ENCODE measurements at places on chromosomes 12 and 14. TPM values are rescaled to one million over a fixed set of nuclear protein-coding genes. Genes with fewer than 3 reads are reported as not detected.

DNA sequence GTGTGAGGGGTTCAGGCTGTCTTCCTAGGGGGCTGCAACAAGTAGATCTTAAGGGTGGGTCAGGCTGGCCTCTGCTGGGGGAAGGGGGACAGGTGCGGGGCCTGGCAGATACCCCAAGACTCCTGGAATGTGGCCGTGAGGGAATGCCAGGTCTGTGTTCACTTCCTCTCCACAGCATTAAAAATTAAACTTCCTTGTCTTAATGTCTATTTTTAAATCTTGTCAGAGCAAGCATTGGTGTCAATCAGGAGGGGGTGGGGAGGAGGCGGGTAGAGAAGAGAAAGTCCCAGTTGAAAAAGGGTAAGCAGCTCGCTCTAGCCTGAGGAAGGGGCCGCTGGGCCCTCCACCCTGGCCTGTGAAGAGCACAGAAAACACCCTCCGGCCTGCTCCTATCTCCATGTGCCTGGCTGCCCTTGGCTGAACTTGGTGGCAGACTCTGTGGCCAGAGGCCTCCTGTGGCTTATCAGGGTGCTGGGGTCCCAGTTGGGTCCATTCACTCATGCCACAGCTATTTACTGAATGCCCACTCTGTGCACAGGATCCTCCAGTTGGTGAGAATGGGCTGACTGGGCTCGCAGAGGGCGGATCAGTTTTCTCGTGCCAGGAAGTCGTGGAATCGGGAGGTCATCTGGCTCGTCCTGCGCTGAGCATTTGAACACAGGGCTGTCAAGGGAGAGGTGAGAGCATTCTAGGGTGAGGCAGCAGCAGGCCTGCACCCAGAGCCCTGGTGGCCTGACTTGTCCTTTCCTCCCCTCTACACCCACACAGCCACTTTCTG, 128.8 kb downstream of the TSPAN9 start:
- no peaks in the 10 kb centered on the region for H3K36me3 ChIP-seq
- no peak overlapping the region for H3K27ac ChIP-seq
- H3K27me3 ChIP-seq: peaks cover 6% of the 10 kb centered on the region
- DNase-seq: no peak

DNA sequence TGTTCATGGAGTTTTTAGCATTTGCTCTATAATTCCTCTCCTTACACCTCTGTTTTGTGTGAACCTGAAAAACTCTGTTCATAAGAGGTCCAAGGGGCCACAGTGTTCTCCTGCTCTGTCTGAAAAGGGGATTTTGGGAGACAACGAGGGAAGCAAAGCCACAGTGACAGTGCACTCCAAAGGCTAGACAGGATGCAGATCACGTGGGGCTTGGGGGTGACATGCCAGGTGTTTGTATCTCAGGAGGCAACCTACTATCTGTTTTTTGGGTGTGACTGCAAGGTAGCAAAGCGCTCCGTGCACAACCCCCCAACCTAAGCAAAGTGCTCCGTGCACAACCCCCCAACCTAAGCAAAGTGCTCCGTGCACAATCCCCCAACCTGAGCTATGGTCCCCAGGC, 5.1 kb upstream of the CHD4 start:
- no peak overlapping the region for H3K4me3 ChIP-seq
- H3K4me1 ChIP-seq: peaks cover 27% of the 10 kb centered on the region
- H3K27ac ChIP-seq: peak overlapping the region; percentile 87
- no peak for DNase-seq

DNA sequence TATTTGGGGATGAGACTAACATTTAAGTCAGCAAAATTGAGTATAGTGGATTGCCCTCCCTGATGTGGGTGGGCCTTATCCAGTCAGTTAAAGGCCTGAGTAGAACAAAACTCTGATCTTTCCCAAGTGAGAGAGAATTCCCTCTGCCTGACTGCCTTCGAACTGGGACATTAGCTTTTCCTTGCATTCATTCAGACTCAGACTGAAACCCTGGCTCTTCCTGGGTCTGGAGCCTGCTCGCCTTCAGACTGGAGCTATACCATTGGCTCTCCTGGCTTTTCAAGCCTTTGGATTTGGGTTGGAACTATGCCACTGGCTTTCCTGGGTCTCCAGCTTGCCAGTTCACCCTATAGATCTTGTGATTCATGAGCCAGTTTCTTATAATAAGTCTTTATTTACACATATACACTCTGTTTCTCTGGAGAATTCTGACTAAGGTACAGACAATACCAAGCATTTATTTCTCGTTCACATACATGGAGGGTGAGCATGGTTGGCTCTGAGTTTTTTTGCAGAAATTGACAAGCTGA, 296.5 kb downstream of the ERC1 start:
- H3K27me3 ChIP-seq: no peaks in the 10 kb centered on the region
- H3K36me3 ChIP-seq: peaks cover 9% of the 10 kb centered on the region
- H3K4me1 ChIP-seq: peaks cover 23% of the 10 kb centered on the region
- H3K27ac ChIP-seq: no peak overlapping the region
- DNase-seq: no peak

GRCh38 chr12:120094485-120094884, 22.1 kb downstream of the RAB35 start:
- no peaks in the 10 kb centered on the region for H3K4me1 ChIP-seq
- H3K27me3 ChIP-seq: no peaks in the 10 kb centered on the region
- no peak overlapping the region for H3K4me3 ChIP-seq
- H3K36me3 ChIP-seq: peaks cover 69% of the 10 kb centered on the region

DNA sequence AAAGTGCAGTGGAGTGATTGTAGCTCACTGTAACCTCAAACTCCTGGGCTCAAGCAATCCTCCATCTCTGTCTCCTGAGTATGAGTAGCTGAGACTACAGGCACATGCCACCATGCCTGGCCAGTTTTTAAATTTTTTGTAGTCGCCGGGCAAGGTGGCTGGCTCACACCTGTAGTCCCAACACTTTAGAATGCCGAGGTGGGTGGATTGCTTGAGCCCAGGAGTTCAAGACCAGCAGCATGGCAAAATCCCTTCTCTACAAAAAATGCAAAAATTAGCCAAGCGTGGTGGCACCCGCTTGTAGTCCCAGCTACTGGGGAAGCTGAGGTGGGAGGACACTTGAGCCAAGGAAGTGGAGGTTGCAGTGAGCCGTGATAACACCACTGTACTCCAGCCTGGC, 219.5 kb downstream of the KLHL28 start:
- no peak overlapping the region for H3K4me3 ChIP-seq
- no peak for DNase-seq
- no peaks in the 10 kb centered on the region for H3K36me3 ChIP-seq

DNA sequence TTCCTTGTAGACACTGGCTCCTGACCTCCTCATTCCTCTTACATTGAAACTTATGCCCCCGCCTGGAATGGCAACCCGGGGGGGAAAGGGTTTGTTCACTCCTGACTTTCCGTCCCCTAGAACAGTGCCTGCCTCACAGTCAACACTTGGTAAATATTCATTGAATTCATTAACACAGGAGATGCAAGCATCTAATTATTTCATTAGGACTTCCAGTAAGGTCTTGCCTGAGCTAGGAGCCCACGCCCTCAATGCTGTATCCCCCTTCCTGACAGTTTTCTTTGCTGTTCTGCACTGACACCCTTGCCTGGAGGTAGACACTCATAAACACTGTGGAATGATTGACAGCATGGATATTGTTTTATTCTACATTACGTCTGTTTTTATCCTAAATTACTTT, 49.3 kb upstream of the CHST11 start:
- DNase-seq: no peak
- no peaks in the 10 kb centered on the region for H3K36me3 ChIP-seq
- H3K4me1 ChIP-seq: no peaks in the 10 kb centered on the region
- H3K4me3 ChIP-seq: no peak overlapping the region
- H3K27ac ChIP-seq: no peak overlapping the region
- no peaks in the 10 kb centered on the region for H3K27me3 ChIP-seq

DNA sequence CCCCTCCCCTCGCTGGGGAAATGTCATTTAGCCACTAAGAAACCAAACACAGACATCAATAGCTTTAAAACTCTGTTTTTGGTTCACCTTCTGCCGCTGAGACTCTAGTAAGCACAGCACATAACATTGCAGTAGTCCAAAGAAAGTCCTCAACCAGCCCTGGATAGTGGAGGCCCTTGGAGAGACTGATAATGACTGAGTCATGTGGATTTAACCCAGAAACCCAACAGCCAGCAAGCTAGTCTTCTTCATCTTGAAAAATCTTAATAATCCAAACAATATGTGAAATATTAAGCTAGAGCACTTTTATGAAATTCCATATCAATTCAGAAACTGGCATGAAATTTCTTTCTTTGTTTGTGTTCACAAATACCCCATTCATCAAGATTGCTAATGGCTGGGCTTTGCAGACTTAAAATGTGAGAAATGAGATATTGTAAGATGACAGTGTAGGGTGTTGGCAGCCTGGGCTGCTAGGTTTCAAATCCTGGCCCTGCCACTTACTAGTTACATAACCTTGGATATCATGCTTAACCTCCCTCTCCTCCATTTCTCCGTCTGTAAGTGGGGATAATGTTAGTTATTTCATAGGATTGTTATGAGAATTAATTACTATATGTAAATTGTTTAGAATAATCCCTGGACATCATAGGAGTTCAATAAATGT, 40.1 kb downstream of the RERG start:
- H3K36me3 ChIP-seq: no peaks in the 10 kb centered on the region
- H3K4me1 ChIP-seq: peaks cover 5% of the 10 kb centered on the region
- no peaks in the 10 kb centered on the region for H3K27me3 ChIP-seq
- no peak for DNase-seq
- peak overlapping the region; percentile 50 for H3K27ac ChIP-seq

DNA sequence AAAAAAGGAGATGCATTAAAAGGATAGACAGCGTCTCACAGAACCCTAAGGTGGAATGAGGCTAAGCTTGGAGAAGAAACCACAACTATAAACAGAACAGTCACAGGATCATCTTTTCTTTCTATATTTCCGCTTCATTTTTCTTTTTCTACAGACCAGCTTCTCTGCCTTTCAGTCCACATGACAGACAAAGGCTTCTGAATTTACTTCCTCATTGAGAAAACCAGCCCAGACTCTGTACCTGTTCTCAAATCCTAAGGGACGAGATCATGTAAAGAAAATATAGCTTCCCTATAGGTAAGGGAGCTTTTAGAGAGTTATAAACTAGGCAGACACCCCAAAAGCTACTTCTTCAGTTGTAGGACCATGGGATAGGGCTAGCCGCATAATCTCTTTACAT, 17.4 kb downstream of the SGPP1 start:
- no peaks in the 10 kb centered on the region for H3K36me3 ChIP-seq
- DNase-seq: no peak
- H3K27ac ChIP-seq: no peak overlapping the region
- no peak overlapping the region for H3K4me3 ChIP-seq
- H3K27me3 ChIP-seq: no peaks in the 10 kb centered on the region

DNA sequence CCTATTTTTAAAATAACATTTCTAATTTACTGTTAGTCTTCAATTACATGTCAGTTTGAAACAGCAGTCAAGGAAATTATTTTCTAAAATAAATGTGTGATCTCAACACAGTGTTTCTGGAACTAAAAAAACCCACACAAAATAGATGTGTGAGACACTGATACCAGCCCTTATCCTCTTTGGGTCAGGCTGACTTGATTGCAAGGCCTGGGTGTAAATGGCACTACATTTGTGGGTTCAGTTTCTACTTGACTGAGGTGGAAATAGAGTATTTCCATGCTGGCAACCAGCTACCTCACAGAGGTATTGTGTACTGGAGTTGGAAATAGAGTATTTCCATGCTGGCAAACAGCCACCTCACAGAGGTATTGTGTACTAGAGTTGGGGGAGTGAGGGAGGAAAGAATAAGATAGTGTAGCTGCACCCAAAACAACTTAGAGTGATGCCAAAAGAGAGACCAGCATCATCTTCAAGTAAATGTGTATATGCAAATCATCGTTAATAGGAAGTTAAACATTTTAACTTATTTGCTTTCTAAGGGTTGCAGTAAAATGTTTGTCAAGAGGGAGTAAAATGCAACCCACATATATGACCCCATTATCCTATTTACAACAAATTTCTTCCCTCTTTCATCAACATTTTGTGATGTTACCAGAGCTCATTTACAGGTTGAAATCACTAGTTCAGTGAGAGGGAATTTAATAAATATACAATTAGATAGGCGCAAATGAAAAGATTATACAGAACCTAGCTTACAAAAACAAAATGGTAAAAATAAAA, 10.7 kb upstream of the LYZ start:
- H3K4me1 ChIP-seq: peaks cover 51% of the 10 kb centered on the region
- no peaks in the 10 kb centered on the region for H3K27me3 ChIP-seq
- peak overlapping the region; percentile 39 for H3K27ac ChIP-seq
- no peak for DNase-seq

GRCh38 chr12:124771462-124772288, 92.0 kb downstream of the SCARB1 start:
- H3K36me3 ChIP-seq: no peaks in the 10 kb centered on the region
- peak; percentile 89 for DNase-seq
- H3K27ac ChIP-seq: no peak overlapping the region
- peaks cover 35% of the 10 kb centered on the region for H3K4me1 ChIP-seq
- H3K27me3 ChIP-seq: no peaks in the 10 kb centered on the region
- H3K4me3 ChIP-seq: no peak overlapping the region

KRT3 gene
- total RNA-seq: not detected
